ENCODE measurements at places on chromosomes 7 and 10. TPM values are rescaled to one million over a fixed set of nuclear protein-coding genes. Genes with fewer than 3 reads are reported as not detected.

Gene ZNF804B
- polyA plus RNA-seq: not detected

Gene IDI2
- polyA plus RNA-seq: not detected

Gene TDRD1
- 0.13 TPM for polyA plus RNA-seq

Gene GIMAP5
- polyA plus RNA-seq: 7.2 TPM

Gene AOAH
- polyA plus RNA-seq: 5.2 TPM

Gene TMEM209
- polyA plus RNA-seq: 3.9 TPM

Gene AS3MT
- polyA plus RNA-seq: 17.0 TPM

Gene ASZ1
- not detected for polyA plus RNA-seq

Gene CUTC
- 51.7 TPM for polyA plus RNA-seq

Gene CACNB2
- 3.4 TPM for polyA plus RNA-seq

Gene RET
- polyA plus RNA-seq: 0.65 TPM

Gene LRRTM3
- polyA plus RNA-seq: 0.38 TPM

Gene LIPF
- 298 TPM for polyA plus RNA-seq

Gene DDC
- polyA plus RNA-seq: 0.13 TPM

Gene TAS2R4
- 0.10 TPM for polyA plus RNA-seq

Gene HOXA6
- polyA plus RNA-seq: 1.5 TPM

Gene FAM221A
- polyA plus RNA-seq: 6.4 TPM

Gene ZNF727
- 0.15 TPM for polyA plus RNA-seq

Gene FZD8
- polyA plus RNA-seq: 2.2 TPM

Gene SLC26A5
- 0.06 TPM for polyA plus RNA-seq

Gene TRIM50
- 1.2 TPM for polyA plus RNA-seq

Gene KLLN
- 0.20 TPM for polyA plus RNA-seq

Gene ARPC1B
- 62.2 TPM for polyA plus RNA-seq

Data from adipose tissue (tissue), 3 donors.